NCI-H187 (cell line): ENCODE measurements at places on chromosomes 3 and 15.

GRCh38 chr3:176848431-176849214 lies 348.7 kb downstream of the TBL1XR1 start:
- no peak for DNase-seq

- no peak for DNase-seq
These were observed 277.1 kb downstream of the LPP start for GRCh38 chr3:188431040-188431439.

GRCh38 chr3:186821429-186822387 lies 15.4 kb upstream of the RFC4 start:
- peak; percentile 5 for DNase-seq

DNA sequence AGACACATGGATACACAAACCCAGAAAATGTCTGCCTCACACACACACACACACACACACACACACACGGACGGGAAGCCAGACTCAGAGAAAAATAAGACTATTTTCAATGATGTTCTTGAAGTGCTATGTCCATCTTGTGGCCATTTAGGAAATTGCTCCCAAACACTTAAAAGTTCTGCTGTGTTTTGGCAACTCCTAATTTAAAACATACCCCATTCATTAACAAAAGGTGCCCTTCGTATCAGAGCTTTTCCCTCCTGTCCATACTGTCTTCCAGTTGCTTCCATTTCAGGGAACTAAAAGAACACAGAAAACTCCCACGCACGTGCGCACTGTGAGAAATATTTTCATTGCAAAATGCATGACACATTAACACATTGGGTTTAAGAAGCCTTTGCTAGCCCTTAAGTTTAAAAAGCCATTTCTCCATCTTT lies 44.6 kb downstream of the SLC12A1 start:
- no peak for DNase-seq

DNA sequence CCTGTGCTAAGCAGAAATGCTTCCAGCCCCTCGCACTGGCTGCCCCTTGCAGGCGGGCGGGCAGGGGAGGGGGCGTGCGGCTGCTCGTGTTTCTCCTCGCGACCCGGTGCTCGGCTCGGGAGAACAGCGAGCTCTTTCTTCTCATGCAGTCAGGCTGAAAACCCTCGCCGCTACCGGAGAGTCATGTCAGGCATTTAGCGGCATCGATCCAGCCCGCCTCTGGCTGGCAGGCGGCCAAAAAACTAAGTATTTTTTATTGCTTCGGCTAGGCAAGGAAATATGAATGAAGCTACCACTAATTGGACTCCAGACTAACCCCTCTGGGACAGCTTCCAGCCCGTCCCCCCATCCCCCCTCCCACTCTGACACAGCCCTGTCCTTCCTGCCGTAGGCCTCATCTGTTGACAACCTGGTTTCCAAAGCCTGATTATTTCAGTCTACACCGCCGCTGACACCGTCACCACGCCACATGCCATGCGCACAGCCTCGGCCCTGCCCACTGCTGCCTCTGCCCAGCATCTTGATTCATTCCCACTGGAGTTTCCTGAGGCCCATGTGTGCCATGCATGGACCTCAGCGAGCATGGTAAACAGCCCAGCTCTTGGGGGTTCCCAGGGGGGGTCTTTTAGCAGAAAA lies 35.3 kb downstream of the TLE3 start:
- DNase-seq: peak; percentile 96

- no peak for DNase-seq
These were observed 102.6 kb downstream of the EFL1 start for GRCh38 chr15:82159922-82160321.

GRCh38 chr3:100533176-100533575 lies 40.8 kb downstream of the TMEM45A start:
- no peak for DNase-seq

DNA sequence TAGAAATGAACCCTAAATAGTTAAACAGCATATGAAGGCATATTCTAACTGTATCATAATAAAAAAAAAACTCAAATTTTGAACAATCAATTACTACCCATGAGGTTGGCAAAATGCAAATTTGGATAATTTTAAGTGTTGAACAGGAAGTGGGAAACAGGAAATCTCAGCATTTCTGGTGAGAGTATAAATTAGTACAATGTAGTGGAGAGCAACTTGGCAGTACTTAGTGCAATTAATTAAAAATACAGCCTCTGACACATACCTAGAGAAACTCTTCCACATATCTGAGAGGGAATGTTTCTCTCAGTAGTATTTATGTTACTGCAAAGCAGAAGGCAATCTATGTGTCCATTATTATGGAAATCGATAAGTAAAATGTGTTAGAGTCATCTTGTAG lies 96.8 kb downstream of the TUSC7 start:
- DNase-seq: no peak

DNA sequence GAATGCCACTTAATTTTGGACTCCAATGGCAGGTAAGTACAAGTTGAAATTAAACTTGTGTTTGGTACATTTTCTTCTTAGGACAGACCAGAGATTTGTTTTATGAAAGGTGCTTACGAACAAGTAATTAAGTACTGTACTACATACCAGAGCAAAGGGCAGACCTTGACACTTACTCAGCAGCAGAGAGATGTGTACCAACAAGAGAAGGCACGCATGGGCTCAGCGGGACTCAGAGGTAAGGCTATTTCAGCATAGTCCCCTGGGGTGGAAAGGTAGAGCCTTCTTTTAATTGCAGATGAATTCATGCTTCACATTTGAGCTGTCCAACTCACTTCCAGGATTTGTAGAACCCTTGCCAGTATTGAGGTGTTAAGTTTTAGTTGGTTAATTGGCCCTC lies 51.4 kb downstream of the ASTE1 start:
- DNase-seq: no peak
